AG09319 (cell line): ENCODE measurements at places on chromosomes 1 and 21.

GRCh38 chr1:47555841-47556560 is 118.2 kb downstream of the FOXD2 start:
- no peak for DNase-seq

GRCh38 chr1:59282951-59283350 is 13.9 kb upstream of the FGGY start:
- DNase-seq: no peak

DNA sequence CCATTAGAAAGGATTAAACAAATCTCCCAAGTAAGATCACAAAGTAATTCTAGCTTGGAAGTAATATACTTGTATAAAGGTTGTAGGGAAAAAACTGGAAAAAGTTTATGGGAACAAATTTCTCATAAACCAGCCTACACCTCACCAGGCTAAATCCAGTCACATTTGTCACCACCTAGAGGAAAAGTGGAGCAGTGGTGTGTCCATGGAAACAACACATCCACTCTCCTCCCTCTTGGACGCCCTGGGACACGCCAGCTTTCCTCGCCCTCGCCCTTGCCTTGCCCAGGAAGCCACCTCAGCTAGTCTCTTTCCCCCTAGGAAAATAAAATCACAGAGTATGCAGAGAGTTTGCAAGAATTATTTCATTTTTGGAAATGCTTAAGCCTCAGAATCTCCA is 2.2 kb downstream of the PALMD start:
- no peak for DNase-seq

DNA sequence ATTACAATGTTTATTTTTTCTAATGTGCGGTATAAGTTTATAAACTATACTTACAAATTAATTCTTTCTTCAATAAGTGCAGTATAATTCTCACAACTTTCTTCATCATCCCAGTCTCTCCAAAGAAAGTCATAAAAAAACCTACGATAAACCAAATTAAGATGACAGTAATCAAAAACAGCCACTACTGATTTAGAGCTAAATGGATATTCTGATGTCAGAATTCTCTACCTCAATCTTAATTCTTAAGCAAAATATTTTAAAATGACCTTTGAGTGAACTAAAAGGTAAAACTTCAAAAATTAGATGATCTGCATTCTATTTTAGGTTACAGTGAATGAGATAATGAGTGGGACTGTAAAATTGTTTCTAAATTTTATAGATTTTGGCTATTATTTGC is 13.6 kb downstream of the SHCBP1L start:
- DNase-seq: no peak

DNA sequence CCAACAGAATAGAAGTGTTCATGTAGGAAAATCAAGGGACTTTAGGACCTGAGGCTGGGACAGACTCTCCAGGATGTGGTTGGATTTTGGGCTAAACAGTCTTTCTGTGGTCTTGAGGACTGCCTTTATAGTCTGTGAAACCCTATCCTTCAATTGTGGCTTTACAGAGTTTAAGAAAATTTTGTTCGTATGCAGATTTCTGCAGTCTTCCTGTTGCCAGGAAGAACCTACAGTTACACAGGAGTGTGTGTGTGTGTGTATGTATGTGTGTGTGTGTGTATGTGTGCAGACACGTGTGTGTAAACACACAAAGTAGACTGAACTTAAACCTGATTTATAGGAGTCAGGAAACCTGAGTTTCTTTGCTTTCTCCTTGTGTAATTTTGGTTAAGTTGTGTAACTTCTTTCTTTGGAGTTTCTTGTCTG is 22.8 kb downstream of the NEK7 start:
- no peak for DNase-seq

DNA sequence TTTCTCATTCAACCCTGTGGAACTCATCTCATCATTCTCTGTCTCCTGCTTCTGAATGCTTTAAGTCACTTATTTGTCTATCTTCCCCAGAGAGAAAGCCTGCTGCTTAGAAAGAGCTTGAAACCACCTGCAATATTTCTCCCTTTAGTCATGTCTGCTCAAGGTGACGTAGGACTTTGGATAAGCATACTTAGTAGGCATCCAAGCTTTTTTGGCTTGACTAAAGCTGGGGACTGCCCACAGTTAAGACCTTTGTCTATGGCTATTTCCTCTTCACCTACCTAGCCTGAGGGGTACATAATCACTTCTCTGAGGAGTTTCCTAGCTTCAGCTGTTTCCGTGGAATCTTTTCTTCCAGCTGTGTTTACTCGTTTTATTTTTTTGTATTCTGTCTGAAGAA is 665.8 kb upstream of the CAMK1G start:
- DNase-seq: no peak

DNA sequence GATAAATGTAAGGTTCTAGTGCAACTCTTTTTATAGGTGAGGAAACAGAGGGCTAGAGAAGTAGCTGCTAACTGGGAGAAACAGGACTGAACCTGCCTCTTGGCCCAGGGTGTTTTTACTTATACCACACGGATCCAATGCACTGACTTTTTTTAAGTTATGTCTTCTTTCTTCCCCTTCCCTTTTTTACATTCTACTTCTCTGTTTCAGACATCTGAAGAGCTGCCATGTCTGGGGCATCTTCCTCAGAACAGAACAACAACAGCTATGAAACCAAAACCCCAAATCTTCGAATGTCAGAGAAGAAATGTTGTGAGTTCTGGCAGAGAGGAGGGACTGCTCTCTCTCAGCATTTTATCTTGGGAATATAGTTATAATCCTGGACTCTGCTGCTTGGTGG is 1.4 kb downstream of the PFKFB2 start:
- DNase-seq: no peak
